ENCODE measurements at places on chromosomes 11 and 22.

- no peak for DNase-seq
Observed at GRCh38 chr11:96017856-96018255, 93.9 kb upstream of the MTMR2 start.

GRCh38 chr11:93288767-93289166 is 41.8 kb upstream of the DEUP1 start:
- DNase-seq = no peak

DNA sequence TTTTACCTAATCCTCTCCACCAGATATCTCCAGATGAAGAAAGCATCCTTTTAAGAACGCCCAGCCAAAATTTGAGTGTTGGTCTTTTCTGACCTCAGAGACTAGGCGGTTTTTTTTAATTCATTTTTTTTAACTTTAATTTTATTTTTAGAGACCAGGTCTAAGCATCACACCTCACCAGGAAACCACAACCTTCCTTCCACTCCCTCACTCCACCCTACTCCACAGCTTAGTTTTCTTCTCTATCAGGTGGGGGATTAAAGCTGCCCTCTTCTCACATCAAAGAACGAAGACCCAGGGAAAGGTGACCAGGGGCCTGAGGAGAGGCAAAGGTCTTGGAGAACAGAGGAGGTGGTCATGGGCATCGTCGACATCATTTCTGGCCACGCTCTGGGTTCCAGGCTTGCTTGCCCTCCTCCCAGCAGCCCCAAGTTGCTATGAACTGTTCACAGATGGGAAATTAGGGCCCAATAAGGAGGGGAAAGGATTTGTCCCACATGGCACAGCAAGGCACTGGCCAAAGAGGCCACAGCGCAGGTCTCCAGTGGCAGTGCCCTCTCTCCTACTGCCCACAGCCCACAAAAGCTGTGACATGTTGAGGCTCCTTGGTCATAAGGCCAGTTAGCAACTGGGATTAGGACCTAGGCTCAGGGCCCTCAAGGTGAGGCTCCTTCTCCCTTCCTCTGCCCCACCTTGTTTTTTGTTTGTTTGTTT is 1.4 kb upstream of the PEX16 start:
- DNase-seq = no peak

- peak; percentile 89 for DNase-seq
Observed at GRCh38 chr22:17633217-17633997, 4.9 kb upstream of the ATP6V1E1 start.

DNA sequence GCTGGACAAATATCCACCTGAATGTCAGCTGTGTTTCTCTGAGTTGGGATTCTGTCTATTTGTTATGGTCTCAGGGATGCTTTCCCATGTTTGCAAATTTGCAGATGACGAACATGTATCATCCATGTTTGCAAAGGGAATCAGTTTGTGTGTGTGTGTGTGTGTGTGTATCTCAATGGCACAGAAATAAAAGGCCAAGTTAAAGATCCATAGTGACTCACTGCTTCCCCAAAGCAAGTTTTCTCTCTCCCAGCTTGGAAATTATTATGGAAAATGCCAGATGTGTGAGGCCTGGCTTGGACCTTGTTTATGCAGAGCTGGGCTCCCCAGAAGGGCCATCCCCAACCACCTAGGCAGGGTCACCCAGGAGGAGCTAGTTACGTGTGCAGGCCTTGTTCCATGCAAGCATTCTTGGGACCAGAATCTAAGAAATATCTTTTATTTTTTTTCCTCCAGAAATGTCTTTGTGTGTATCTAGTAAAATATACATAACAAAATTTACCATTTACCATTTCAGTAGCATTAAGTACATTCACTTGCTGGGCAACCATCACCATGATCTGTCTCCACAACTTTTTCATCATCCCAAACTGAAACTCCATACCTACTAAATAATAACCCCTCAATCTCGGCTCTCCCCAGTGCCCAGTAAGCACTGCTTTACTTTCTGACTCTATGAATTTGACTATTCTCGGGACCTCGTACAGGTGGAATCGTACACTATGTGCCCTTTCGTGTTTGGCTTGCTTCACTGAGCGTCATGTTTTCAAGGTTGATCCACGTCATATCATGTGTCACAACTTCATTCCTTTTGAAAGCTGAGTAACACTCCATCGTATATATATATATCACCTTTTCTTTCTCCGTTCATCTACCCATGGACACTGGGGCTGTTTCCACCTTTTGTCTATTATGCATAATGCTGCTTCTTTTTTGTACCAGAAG is 56.6 kb upstream of the WNT7B start:
- DNase-seq = no peak

DNA sequence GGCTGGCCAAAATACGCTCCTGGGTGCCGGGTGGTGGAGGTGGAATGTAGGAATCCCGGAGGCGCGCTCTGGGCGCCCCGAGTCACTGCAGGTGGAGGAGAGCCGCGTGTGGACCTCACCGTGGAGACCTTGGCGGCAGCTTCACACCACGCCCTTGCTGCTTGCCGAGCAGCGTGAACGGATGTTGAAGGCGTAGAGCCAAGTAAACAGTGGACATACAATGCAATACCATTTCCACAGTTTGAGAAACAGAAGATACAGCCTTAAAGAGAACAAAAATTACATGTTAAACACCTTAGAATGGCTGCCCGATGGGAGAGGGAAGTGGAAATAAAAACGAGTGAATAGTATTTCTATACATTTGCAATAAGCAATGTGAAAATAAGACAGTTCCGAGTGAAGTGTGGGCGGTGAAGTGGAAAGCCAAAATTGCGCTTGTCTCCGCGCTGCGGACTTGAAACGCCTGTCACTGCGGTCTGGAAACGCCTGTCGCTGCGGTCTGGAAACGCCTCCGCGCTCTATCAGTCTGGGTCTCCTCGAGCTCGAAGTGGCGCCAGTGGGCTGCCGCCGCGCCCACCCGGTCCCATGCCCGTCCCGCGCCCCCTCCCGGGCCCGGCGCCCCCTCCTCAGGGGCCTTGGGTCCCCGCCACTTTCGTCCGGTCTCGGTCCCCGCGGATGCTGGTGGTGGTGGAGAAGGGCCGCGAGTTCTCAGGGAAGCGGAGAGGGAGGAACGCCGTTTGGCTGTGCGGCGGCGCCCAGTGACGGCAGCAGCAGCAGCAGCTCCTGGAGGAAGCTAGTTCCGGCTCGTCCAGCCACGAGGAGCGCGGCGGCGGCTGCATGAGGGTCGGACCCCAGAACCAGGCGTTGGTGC is 1.6 kb downstream of the NCR3LG1 start:
- no peak for DNase-seq

- DNase-seq = peak; percentile 19
Observed at GRCh38 chr11:7204778-7205177, 46.9 kb upstream of the SYT9 start.

GRCh38 chr11:11960687-11961086 is 47.7 kb downstream of the DKK3 start:
- no peak for DNase-seq

GRCh38 chr11:33670250-33671011 is 30.2 kb downstream of the C11orf91 start:
- no peak for DNase-seq

GRCh38 chr22:41094041-41094593 is 1.7 kb downstream of the EP300 start:
- DNase-seq = peak; percentile 6

DNA sequence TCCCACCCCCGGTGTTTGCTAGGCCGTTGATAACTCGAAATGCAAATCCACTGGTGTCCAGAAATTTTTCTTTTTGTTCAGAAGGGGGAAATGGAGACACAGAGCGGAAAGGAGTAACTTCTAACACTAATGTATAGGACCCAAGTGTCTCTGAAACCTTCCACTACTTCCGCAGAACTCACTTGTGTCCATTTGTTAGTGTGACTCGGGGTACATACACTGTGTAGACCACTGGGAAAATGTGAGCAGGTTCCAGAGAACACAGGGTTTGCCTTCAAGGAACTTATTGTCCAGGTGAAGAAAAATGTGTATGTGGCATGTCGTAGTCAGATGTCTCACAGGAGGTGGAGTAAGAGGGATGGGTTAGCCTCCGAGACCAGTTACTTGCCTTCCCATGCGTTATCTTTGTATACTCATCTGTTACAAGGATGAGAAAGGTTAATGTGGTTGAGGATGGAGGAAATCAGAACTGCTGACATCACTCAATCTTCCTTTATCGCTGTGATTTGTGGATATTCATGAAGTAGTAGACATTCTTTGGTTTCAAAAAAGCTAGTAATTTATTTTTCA is 857 bp downstream of the ARCN1 start:
- DNase-seq = no peak

GRCh38 chr22:22712092-22712658 is 67.8 kb downstream of the GGTLC2 start:
- DNase-seq = no peak

DNA sequence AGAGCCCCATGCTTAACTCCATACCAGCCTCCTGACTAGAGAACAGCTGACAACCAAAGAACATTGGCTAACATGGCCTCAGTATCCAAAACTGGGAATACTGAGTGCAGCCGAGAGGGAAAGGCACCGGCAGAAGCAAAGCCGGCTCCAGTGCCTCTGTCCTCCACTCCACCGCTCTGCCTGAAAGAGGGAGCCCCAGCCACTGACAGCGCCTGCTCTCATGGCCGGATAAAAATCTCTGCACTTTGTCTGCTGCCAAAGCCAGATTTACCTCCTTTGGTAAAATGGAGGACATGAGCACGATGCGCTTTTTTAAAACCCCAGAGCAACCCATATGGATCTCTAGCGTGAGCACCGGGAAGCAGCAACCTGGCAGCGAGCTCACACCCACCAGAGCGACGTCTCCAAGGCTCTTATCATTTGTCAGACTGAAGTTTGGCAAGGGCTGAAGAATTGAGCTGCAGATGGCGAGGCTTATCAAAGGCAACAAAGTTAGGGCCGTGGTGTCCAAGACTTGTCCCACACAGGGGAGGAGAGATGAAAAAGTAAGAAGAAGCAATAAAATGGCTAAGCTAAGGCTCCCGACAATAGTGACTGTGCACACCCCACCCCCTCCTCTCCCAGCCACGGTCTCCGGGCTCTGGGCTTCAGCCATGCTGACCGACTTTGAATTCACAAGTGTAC is 71.4 kb downstream of the EFCAB6 start:
- DNase-seq = no peak

GRCh38 chr22:22558972-22559603 is at the start of gene PRAME:
Gene PRAME, minus strand, starts transcription at chr22:22559265. Its CDS starts 2,433 bp downstream, at chr22:22556832.
- DNase-seq = peak; percentile 5

DNA sequence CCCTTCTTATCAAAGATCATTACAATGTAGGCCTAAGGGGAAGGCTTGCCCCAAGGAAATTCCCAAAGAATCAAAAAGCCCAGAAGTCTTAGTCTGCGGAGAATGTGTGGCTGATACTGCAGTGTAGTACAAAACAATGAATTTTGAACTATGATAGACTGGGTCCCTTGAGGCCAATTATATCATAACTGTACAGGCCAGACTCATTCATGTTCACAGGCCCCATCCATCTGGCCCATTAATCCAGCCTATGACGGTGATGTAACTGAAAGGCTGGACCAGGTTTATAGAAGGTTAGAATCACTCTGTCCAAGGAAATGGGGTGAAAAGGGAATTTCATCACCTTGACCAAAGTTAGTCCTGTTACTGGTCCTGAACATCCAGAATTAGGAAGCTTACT is 35.2 kb downstream of the IGLL1 start:
- no peak for DNase-seq

GRCh38 chr11:132777067-132777975 is 755.0 kb downstream of the OPCML start:
- no peak for DNase-seq

GRCh38 chr11:126352934-126353801 is 2.3 kb upstream of the ST3GAL4 start:
- no peak for DNase-seq

DNA sequence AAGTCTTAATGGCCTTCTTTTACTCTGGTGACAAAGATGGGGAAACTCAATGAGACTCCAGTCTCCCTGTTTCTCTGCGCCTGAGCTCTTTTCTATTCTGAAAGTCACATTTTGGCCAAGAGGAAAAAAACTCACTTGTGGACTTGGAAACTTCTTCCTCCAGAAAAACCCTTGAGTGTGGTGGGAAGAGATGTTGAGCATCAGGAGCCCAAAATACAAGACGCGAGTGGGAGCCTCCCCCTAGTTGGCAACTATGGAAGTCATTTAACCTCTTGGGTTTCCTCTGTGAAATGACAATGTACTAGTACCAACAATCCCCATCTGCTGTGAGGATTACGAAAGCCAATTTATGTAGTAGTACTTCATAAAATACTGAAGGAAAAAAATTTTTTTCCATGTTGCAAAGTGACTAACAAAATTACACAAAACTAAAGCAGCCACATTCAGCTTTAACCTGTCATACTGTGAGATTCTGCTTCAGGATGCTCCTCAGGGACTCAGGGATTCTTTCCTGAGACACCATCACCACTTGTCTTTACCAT is 524 bp upstream of the SLC25A17 start:
- DNase-seq = peak; percentile 30

GRCh38 chr22:48888466-48889208 is 939.0 kb downstream of the BRD1 start:
- DNase-seq = no peak

GRCh38 chr22:35021161-35021560 is 44.8 kb upstream of the ISX start:
- no peak for DNase-seq

- DNase-seq = no peak
Observed at GRCh38 chr22:23183061-23183698, 2.9 kb downstream of the BCR start.

DNA sequence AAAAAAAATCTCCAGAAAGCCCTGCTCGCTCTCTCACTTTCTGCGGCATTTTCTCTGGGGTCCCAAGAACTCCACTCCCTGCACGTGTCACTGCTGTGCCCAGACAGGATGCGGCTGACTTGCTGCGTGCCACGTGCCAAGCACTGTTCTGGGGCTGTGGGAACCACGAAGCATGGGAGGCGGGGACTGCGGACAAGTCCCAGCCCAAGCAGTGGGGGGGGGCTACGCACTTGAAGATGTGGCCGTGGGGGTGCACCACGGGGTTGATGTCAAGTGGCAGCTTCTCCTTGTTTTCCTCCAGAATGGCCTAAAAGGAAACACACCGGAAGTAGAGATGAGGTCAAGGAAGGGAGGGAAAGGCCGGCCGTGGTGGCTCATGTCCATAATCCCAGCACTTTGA is 10.8 kb downstream of the TTLL12 start:
- DNase-seq = no peak

- DNase-seq = no peak
Observed at GRCh38 chr11:93329936-93330445, 551 bp upstream of the DEUP1 start.

- no peak for DNase-seq
Observed at GRCh38 chr11:325796-326591, 5.3 kb upstream of the IFITM3 start.

DNA sequence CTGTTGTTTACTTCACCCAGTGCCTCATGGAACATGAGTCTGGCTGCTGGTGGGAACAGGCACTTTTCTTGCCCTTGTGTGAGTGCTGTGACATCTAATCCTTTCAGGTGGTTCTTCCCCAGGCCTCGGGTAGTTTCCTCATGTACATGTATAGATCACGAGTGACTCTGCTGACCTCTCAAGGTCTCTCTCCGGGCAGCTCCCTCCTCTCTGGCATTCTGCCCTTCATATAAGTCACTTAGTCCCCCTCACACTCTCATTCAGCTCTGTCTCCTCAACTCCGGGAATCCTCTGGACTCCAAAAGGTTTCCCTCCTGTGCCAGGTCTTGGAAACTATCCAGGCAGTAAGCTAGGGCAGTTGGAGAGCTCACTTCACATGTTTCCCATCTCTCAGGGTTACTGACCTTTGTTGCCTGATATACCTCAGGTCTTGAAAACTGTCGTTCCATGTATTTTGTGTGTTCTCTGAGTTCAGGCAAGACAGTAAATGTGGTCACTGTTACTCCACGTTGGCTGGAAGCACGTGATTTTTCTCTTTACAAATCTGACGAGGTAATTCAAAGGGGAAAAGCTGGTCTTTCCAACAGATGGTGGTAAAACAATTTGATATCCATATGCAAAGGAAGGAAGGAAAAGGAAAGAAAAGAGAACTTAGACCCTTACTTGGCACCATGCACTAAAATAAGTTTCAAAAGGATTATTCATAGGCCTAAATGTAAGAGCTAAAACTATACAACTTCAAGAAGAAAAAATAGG is 40.5 kb upstream of the PITPNB start:
- no peak for DNase-seq
